ENCODE measurements at places on chromosomes 2 and 18.

GRCh38 chr2:226477221-226478108, 322.2 kb downstream of the IRS1 start:
- no peak for DNase-seq

DNA sequence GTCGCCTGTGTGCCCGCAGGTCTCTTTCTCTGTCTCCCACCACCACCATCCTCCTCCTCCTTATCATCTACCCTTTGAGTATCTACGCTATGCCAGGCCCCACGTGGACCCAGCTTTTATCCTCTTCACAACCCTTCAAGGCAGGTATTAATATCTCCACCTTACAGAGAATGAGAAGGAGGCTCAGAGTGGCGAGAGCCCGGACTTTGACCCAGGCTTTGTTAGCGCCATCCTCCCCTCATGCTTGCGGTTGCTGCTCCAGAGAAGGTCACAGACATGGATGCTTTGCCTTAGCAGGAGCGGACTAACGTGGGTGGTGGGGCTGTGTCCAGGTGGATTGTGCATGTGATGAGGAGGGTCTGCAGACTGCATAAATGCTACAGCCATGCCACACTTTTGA, 119.8 kb downstream of the CELF4 start:
- DNase-seq, result no peak

DNA sequence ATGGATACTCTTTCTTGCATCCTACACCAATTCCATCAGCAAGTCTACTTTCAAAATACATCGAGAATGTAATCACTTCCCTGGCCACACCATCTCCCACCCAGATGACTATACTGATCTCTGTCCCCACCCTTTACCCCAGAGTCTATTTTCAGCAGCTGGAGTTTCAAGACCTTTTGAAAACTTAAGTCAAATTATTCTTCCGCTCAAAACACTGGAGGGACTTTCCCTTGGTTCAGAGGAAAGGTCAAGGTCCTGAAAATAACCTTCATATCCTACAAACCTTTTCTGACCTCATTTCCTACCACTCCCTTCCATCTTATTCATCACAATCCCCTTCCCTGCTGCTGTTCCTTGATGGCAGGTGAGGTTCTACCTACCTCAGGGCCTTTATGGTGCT, 58.8 kb upstream of the LYPD6 start:
- DNase-seq, result no peak

GRCh38 chr2:95383635-95384027, 18.9 kb upstream of the FAHD2A start:
- DNase-seq, result no peak

GRCh38 chr2:28639836-28640235, 111.8 kb upstream of the PPP1CB start:
- DNase-seq, result no peak

DNA sequence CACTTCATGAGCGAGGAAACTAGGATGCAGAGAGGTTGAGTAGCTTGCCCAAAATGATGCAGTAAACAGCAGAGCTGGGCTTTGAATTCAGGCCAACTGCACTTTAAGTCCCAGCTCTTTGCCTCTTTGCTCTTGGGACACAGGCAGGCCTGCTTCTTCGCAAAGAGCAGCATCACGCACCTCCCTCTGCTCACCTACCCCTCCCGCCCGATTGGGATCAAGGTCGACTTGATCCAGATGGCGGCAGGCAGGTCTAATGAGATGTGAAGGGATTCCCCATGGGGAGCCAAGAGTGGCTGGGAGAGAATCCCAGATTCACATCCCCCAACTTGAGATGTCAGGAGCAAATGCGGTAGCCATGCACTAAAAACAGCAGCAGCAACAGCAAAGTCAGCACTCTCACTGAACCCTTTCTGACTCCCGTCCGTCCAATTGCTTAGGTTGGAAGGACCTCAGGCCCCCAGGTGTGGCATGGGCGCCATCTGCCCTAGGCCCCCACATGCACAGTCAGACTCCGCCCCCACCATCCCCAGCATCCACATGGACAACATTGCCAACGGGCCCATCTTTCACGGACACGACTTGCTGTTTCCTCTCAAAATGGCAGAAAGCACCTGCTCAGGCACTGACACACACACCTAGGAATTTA, 84.3 kb upstream of the MAP4K4 start:
- DNase-seq, result no peak

DNA sequence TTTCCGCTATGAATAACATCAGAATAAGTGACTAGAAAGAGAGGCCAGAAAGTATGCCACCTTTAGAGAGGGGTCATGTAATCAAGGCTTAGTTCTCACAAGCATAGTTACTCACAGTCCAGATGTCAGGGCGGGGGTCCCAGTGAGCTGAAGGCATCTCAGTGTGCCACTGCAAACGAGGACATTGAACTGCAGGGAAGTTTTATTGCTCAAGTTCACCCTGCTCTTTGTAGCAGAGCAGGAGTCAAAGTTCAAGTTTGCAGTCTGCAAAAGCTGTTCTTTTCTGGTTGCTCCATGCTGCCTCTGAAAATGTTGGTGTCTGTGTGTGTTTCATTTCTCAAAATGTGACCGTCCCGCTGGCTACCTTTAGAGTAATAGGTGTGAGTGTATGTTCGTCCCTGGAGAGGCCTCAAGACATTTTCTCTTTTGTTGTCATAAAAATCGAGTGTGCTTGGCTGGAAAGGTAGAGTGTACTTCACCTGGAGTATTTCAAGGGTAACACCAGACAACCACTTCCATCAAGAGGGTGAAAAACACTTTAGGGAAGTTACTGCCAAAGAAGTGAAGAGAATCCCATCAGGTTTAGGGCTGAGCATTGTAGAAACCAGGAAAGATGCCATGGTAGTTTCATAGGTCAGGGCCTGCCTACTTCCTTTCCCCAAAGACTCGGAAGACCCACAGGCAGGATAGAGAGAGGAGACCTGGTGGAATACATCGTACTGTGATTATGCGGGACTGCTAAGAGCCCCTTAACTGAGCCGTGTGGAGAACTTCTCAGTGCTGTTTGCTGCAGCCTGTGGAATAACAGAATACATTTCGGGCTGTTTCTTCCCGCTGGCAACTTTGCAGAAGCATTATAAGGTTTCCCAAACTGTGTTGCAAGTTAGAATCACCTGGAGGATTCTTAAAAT, 89.9 kb downstream of the LYPD6 start:
- DNase-seq, result no peak

- DNase-seq, result no peak
Measured at GRCh38 chr2:236544362-236544761, 25.3 kb upstream of the ACKR3 start.

DNA sequence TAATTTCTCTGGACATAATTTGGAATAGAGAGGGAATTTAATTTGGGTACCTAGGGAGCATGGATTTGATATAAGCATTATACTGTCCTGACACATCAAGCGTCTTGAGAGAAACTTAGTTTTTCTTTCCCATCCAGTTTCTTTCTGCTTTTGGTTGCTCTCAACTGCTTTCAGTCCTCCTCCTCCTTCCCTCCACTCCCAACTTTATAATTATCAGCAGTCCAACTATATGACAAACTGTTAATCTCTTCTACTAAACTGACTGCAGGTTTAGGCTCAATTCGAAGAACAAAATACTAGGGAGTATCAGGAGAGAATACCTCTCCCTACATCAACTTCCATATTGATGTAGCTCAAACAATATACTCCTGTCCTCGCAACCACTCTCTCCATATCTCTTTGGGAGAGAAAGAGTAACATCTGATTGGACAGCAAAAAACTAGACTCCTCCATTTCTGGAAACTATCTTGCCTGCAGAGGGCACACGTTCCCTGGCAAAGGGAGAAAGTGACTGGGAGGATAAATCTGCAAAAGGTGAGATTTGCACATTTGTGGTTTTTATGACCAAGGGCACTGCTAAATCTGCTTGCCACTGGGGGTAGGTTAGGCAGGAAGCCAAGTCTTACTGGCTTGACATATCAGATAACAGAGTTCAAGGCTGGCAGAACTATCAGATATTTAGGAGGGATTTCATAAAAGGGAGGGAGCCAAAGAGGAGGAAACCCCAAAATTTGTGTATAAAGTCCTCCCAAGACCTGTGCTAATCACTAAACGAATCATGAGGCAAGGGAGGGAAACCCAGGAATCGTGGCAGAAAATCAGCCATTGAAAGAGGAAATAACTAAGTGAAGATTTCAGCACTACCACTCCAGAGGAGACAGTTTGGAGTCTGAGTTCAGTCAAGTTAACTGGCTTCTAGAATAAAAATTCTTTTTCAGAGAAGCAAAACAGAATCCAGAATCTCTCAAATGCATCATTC, 40.0 kb downstream of the ICA1L start:
- DNase-seq, result peak; percentile 33

DNA sequence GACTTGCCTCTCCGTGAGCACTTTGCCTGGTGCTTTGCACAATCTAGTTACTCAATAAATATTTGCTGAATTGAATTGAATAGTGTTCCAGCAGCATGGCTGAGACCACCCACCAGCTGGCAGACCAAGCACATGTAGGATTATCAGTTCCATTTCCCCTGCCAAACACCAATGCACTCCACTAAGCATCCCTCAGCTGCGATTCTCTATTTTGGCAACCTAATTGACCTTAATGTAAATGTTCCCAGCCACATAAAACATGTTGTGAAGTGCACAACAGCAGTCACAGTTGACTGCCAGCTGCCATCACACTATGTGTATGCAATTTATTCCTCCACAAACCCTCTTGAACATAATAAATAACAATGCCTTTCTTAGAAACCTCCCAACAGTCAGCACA, 1879.4 kb upstream of the PIK3C3 start:
- DNase-seq, result no peak

DNA sequence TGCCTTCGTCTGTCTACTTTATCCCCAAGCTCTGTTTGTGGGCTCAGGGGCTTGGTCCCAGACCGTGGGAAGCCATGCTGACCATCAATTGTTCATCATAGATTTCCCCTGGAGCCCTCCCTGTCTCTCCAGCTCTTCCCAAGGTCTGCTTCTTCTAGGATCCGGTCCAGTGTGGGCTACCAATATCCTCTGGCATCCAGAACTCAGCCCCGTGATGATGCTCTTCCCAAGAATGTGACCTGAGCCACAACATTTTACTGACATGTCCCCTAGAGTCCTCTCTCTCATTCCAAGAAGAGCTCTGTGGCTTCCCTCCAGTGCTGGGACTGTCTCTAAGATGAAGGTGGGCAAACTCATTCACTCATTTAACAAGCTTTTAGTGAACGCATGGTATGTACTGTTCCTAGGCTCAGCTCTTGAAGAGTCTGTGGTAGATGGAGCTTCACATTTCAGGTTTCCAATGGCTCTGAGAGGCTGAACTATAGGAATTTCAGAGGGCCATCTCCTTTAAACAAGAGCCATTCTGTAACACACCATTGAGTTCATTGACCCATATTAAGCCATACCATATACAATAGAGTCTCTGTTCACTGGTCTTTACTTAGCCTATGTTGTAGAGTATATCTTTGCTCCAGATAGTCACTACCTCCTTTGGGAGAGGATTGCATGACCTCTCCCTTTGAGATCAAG, 142.0 kb upstream of the APCDD1 start:
- no peak for DNase-seq

- DNase-seq, result no peak
Measured at GRCh38 chr18:67433971-67434370, 82.5 kb downstream of the DSEL start.

DNA sequence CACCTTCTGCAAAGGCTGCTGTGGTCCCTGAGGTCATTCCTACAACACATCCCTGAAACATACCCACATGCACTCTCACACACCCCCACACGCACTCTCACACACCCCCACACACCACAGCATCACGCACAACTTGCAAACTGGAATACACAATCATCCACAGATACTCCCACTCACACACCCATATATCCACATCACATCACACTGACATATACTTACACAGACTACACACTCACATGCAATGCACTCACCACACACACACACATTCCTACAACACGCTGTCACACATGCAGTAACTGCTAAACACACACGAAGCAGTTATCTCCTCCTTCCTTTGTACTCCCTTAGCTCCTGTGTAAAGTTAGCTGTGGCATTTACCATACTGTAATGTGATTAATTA, 57.1 kb upstream of the PKDCC start:
- DNase-seq, result no peak

GRCh38 chr2:85393836-85394235, 16.3 kb downstream of the CAPG start:
- DNase-seq, result no peak

- DNase-seq, result no peak
Measured at GRCh38 chr2:240293557-240294461, 141.7 kb upstream of the GPC1 start.

GRCh38 chr2:234789556-234790325, 162.1 kb upstream of the SH3BP4 start:
- no peak for DNase-seq

DNA sequence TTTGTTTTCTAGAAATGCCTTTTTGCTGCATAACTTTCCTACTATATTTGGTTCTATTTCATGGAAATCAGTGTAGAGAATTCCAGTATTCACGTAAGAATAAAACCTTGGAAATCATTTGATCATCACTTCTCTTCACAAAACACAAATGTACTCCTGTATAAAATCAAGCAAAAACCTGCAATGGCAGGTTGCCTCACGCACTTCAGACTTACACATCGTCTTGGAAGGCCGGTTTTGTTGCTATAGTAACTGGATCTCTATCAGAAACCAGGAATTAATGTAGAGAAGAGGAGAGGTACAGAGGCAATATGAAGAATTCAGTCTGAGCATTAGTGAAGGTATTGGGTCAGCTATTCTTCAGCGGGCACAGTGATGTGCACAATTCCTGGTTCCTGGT, 370.7 kb upstream of the CYRIA start:
- no peak for DNase-seq

DNA sequence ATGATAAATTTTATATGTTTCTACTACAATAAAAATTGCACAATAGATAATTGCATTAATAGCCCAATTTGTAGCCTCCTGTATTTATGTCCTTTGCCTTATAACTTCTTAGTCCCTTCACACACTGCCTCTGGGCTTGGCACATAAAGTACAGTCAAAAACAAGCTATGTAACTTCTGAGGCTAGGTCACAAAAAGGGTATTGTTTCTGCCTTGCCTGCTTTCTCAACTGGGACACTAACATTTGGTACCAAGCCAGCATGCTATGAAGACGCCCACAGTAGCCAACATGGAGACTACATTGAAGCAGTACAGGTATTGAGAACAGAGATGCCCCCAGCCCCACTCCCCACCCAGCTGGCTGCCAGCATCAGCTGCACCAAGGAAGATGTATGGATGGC, 5.4 kb upstream of the SLC3A1 start:
- DNase-seq, result no peak

DNA sequence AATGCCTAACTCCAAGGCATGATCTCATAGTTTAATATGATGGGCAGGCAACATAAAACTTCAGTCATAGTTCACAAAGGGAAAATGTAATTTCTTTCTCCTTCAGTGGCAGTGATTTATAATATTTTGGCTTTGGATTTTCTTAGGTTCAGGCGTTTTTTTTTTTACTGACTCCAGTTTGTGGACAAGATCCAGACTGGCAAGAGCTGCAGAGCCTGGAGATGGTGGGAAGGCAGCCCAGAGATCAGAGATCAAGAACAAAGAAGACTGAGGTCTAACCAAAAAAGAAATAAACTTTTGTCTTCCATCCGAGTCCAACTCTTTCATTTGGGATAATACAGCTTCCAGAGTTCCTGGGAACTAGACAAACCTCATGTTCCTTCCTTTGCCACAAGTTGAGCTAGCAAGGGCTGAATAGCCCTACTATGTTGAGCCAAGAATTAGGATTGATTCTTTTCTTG, 215.3 kb upstream of the SETBP1 start:
- DNase-seq, result no peak

All from activated naive CD4-positive, alpha-beta T cell treated with Interleukin-2 at 50 U/mL for 16 hours (primary cell).